GM12891 (cell line): ENCODE measurements at places on chromosomes 5 and 9.

GRCh38 chr5:172336264-172336663 is 52.7 kb upstream of the UBTD2 start:
- no peak for DNase-seq

- DNase-seq: no peak
These were observed 38.6 kb downstream of the RANBP6 start for GRCh38 chr9:5976674-5977397.

DNA sequence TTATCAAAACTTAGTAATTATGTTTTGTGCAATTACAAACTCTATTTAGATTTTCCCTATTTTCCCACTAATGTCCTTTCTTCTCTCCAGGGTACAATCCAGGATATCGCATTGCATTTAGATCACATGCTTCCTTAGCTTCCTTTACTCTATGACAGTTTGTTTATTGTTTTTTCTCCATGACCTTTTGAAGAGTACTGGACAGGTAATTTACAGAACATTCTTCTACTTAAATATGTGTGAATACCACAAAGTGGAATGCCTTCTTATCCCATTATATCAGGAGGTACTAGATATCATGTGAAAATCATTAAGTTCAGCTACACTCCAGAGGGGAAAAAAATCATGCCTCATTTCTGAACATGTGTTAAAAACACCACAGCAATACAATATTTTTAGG is 776.6 kb upstream of the CDH9 start:
- no peak for DNase-seq

- DNase-seq: no peak
These were observed 201.1 kb upstream of the CHD1 start for GRCh38 chr5:99129768-99130501.

DNA sequence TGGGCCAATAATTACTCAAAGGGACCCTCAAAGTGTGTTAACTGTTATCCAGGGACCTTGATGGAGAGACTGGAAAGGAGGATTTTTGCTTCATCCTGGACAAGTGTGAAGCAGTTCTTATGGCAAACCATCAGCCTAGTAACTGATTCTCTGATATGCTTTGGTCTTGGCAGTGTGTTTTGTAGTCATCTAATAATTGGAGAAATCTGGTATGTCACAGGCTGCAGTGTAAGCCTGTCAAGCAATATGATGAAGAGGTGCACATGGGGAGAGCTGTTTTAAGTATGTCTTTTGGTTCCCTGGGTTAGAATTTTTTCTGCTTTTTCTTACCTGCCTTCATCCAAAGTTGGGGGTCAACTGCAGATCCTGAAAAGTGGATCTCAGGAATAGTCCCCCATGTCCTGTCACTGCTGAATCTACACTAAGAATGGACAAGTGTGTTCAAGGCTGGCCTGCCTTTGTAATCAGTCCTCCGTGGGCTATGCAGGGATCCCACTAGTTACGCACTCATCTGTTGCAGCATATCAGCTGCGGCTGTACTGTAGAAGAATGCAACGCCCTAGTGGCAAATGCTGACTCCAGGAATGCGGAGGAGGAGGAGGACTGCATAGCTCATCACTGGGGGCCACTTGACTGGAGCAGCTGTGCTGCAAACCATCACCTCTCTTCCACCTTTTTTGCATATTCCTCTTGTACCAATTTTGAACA is 1.9 kb downstream of the SPTAN1 start:
- DNase-seq: no peak

GRCh38 chr9:86521322-86521721 is 167.1 kb upstream of the TUT7 start:
- DNase-seq: no peak
